ENCODE measurements at places on chromosomes 16 and 17.

- no peak for DNase-seq
Measured at GRCh38 chr16:68421076-68421475, 27.2 kb downstream of the SMPD3 start.

- DNase-seq = no peak
Measured at GRCh38 chr16:104928-105327, 26.9 kb downstream of the MPG start.

DNA sequence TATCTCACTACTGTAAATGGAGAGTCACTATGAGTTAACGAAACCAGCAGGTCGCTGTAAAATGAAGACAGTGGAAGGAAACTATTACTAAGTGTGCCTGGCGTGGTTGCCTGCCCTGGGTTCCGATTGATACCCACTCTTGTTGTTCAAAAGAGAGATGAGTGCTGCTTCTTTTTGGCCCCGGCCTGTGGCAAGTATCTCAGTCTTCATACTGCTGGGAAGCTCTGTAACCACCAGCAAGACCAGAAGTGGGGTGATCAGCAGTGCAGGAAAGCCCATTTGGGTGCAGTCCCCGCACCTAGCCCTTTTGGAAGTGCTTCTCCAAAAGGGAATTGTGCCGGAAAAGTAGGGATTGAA lies 104.5 kb downstream of the SNX29 start:
- DNase-seq = no peak

DNA sequence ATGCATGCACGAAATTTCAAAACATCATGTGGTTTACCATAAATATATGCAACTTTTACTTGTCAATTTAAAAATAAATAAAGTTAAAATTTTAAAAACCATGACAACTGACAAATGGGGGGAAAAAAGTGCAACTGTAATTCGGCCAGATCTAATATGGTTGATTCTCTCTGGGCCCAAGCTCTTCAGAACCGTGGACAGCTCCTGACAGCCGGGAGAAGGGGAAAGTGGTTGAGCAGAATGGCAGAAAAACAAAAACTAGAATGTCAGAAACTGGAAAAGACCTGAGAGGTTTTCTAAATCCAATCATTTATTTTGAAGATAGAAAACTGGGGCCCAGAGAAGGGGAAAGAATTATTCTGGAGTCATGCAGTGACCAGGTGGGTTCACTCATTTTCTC lies 126.6 kb downstream of the TMEM132E start:
- DNase-seq = no peak

GRCh38 chr16:24919536-24919935 lies 73.8 kb downstream of the SLC5A11 start:
- no peak for DNase-seq

DNA sequence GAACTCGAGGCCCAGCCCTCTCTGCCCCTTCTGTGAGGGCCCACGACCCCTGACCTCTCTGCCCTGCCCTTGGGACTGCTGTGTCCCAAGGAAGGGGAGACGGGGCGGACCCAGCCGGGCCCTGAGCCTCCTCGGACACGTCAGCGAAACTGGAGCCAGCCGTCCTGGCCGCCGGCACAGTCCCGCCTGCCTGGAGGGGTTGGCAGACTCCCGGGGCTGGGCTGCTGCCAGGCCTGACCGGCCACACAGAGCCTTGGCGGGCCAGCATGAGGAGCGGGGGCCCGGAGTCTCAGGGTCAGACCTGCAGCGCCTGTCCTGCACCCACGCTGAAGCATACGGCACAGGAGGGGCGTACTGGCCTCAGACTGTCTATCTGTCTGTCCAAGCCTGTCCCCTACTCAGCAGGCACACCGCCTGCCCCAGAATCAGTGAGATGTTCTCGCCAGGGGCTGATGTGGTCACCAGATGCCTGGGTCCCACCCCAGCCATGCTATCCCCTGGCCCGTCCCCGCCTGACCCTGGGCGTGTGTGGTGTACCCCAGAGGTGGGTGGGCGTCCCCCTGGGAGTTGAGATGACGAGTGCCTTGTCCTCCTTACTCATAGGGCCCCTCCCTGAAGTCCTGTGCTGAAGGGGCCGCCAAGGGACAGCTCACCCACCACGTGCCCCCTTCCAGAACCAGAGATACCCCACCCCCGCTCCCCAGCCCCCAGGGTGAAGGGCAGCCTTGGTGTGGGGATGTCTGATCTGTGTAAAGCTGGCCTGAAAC lies 4.7 kb downstream of the VASN start:
- DNase-seq = no peak

DNA sequence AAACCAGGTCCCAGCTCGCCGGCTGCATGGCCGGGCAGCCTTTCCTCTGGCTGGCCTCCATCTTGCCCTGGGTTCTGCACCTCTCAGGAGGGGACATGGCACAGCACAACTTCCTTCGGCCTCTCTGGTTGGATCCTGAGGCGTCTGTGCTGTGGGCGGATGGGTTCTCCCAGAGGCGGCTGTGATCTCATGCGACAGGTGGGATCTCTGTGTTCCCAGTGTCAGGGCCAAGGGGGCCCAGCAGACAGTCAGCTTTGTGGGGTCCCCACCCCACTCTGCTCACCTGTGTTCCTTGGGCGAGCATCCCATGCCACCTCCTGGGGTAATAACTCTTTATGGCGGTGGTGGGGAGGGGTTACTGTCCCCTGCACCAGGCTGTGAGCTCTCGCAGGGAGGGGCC lies 35.8 kb downstream of the FA2H start:
- DNase-seq = no peak

GRCh38 chr16:9092282-9092977 lies 986 bp downstream of the HAPSTR1 start:
- DNase-seq = no peak

DNA sequence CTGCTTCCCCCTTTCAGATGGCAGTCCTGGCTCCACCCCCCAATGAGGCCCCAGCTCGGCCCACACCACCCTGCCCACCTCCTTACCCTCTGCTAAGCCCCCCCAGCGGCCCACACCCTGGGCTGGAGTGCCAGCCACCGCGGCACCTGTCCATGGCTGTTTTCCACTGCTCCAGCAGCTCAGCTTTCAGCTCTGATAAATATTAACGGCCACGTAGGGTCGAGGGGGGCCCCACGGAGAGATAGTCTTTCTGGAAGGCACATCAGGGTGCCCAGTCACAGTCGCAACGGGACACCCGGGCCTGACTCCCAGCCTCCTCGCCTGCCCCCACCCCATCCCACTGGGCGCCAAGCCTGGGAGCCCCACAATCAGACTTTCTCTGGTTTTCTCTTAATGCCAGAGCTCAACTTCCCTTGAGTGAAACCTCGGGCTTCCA lies 46.5 kb upstream of the CIBAR2 start:
- DNase-seq = no peak

GRCh38 chr17:81239714-81240555 lies 817 bp downstream of the NDUFAF8 start:
- DNase-seq = no peak

DNA sequence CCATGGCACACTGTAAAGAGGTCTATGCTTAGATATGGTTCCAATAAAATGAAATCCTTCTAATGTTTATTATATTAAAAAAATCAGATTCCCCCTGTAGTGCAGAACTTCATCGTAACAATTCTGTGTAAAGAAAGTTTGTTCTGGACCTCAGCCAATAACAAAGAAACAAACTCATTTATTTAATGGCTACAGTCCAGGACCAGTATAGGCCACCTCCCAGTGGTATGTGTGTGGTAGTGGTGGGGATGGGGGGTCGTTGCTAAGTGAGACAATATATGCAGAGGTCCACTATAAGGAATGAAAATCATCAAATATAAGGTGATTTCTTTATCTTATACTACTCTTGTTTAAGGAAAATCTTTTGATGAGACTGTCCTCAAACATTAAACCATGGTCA lies 136.4 kb downstream of the CDK5R1 start:
- peak; percentile 5 for DNase-seq

- DNase-seq = peak; percentile 69
Measured at GRCh38 chr16:73154063-73154870, 106.3 kb upstream of the ZFHX3 start.

DNA sequence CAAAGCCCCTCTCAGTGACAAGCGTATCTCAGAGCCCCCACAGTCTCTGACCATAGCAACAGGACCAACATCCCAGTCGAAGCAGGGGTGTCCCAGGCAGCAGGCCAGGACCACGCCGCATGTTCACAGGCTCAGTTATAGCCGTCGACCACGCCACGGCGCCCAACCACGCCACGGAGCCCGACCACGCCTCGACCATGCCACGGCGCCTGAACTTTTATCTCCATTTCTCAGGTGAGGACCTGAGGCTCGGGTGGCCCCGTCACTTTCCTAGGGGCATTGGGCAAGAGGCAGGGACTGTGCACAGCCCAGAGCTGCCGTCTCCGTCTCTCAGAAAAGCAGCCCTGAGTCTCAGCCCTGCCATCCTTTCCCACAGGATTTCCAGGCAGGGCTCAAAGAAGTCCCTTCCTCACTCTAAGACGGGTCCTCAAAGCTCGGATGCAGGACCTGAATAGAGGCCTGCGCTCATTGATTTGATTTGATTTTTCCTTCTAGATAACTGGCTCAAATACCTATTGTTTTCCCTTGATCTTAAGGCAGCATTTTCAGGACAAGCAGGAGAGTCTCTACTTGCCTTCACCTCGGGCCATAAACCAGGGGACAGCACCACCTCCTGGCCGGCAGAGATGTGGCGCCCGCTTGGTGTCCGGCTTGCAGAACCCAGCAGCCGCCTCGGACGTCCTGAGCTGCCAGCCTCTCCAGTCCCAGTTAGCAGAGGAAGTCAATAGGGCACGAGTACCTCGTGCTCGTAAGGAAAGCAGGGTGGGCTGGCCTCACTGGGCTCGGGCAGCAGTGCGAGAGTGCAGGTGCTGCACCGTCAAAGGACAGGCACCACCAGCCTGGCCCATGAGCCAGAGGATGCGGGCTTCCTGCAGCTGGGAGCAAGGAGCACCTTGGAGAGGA lies 38.8 kb downstream of the C16orf95 start:
- DNase-seq = peak; percentile 45

GRCh38 chr17:80475910-80476876 lies at the start of gene NPTX1:
NPTX1 (minus strand) TSS chr17:80476607; CDS start chr17:80476446, 161 bp downstream.
- no peak for DNase-seq

DNA sequence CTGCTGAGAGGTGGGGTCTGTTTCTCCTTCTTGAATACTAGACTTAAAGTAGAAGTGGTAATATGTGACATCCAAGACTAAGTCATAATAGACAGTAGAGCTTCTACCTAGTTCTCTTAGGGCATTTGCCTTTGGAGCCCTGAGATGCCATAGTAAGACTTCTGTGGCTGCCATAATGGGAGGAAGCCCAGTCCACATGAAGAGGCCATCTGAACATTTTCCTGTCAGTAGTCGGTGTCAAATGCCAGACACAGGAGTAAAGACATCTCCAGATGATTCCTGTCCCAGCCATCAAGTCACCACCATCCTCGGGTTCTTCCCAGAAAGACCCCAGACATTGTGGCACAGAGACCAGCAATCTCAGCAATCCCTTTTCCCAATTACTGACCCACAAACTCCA lies 58.1 kb upstream of the IRX6 start:
- DNase-seq = no peak

DNA sequence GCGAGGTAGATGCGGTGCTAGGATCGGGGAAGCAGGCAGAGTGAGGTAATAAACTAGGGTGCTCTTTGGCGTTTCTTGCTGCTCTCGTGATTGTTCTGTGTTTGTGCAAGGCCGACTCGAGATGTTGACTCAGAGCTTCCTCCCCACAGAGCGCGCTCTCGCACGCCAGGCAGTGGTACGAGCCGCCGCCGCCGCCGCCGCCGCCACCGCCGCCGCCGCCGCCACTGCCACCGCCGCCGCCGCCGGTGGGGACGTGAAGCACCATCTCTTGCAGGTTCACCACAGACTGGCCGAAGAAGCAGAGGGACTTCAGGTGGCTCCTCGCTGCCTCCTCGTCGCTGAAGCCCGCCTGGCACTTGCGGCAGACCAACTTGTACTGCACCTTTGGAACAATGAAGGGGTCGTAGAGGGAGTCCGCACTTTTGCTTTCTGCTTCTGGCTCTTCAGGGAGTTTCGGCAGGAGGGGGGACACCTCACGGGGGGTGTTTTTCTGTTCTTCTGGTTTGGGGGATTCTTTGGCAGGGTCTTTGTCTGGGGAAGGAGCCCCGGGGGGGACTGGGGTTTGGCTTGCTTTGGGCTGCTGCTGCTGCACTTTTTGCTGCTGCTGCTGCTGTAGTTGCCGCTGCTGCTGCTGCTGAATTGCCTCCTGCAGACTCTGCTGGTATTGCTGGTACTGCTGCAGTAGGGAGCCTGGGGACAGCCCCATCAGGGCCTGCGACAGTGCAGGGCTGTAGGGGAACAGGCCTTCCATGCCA lies 260.2 kb downstream of the ZFHX3 start:
- peak; percentile 69 for DNase-seq

DNA sequence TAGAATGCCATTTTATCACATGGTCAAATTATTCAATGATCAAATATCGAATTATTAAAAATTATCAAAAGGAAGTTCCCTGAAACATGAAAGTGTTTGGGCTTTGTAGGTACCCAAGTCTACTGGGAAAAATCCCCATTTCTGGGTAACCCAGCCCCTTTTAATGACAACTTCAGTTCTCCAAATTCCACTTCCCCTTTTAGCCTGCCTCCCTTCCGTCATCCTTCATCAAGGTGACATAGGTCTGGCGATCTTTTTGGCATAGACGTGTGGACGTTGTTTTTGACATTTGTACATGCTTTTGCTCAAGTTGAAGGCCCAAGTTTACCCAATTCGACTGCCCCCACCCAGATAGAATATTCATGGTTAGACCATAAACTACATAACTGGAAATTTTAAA lies 660.9 kb downstream of the MAF start:
- no peak for DNase-seq

- DNase-seq = no peak
Measured at GRCh38 chr17:72380120-72380519, 259.3 kb downstream of the SOX9 start.

GRCh38 chr16:84039696-84040095 lies 2.9 kb downstream of the SLC38A8 start:
- no peak for DNase-seq

- no peak for DNase-seq
Measured at GRCh38 chr16:81442220-81442915, 2.2 kb upstream of the CMIP start.

DNA sequence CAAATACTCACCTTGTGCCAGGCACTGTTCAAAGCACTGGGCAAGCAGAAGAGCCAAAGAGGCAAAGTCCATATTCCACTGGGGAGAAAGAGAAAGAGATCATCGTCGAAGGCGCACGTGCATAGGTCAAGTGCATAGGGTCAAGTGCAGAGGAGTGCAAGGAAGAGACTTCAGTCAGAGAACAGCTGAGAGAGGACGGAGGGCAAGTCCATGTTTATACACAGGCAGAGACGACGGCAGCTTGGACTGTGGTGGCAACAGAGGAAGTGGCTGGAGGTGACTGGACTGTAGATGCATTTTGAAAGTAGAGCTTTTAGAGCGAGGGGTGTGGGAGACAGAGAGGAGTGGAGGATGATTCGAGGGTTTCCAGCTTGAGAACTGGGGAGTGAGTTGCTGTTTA lies 74.7 kb upstream of the SDK2 start:
- DNase-seq = no peak

Measured in pulmonary artery endothelial cell (primary cell).